ENCODE measurements at places on chromosomes 4 and X.

DNA sequence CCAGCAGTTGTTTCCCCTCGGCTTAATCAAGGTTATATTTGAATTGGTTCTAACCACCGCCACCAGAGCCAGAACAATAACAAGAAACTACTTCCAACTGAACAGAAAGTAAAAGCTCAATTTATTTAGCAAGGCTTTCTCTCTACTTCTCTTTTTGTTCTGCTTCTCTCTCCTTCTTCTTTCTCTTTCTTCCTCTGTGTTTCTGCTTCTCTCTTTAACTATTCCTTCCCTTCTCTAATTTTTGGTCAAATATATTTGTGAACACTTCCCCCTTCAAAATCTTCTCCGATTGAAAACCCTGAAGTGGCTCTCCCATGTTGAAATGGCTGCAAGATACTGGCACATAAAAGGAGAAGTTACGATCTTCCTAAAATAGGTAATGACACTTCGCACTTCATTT is 1195.9 kb upstream of the PRKX start:
- DNase-seq, result no peak

DNA sequence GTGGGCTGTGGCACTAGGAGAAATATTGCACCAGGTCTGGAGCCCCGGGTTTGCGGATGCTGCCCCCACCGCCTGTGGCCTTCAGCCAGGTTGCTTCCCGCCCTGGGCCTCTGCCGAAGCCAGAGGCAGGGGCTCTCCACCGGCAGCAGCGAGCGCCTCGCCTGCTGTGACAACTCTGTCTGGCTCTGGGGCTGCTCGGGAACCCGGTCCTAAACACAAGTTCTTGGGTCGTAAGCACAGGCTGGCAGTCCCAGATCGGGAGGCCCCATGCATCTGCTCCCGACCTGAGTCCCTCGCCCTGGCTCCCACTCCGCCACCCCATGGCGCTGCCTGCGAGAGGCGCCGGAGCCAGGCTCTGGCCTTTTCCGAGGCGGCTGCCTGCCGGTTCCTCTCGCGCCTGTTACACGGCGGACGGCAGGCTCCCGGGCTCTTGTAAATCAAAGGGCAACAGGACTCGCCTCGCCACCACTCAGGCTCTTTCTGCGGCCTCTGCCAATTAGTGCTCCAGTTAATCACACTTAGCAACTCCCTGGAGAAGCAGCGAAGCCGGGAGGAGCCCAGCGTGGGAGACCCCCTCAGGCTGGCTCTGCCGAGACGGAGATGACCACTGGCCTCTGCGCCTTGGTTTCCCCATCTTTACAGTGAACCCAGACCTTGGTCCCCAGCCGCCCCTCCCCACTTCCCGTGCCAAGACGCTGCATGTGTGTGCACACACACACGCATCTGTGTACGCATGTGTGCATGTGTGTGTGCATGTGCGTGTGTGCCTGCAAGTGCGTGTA is 109.2 kb downstream of the DCTD start:
- no peak for DNase-seq

DNA sequence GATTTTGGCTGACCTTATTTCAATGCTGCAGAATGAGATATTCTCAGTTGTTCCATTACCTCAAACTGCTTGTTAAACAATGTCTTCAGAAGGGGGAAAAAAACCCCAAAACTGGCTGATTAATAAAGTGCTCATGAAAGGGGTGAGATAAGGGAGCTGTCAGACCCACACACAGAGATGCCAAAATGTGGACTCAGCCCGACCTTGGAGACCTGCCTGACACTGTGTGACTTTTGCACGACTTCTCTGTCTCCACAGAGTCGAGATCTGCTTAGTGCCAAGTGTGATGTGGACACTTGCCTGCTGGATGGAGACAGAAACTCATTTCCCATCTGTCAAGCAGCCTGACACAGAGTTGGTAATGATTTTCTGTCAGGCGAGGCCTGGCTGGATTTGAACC is 31.5 kb downstream of the REELD1 start:
- no peak for DNase-seq

DNA sequence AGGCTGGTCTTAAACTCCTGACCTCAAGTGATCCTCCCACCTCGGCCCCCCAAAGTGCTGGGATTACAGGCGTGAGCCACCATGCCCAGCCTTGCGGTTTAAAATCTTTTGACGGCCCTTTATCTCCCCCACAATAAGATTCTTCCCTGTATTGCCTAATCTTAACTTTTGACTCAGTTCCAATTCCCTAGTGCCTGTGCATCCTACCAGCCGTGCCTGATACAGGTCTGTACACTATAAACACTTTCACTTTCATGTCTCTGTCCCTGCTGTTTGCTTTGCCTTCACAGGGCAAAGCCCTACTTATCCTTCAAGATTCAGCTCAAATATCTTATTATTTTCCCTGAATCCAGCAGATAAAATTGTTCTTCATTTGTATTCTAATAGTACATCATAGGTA is 74.6 kb downstream of the WDR44 start:
- no peak for DNase-seq

DNA sequence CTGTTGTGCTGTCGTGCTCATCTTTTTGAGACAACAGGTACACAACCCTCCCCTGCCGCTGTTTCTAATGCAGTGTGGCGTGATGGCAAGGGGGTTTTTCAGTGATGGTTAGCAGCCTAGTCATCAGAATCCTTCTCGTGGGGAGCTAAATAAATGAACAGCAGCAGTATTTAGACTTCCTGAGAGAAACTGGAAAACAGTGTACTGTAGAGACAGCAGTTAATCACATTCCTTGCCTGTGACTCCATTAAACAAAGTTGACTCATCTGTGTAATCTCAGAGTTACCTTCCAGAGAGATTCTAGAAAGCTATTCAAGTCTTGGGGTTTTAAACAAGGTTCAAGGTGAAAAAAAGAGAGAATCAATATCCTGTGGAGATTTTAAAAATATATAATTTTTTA is 1753.2 kb upstream of the PCDH7 start:
- no peak for DNase-seq

DNA sequence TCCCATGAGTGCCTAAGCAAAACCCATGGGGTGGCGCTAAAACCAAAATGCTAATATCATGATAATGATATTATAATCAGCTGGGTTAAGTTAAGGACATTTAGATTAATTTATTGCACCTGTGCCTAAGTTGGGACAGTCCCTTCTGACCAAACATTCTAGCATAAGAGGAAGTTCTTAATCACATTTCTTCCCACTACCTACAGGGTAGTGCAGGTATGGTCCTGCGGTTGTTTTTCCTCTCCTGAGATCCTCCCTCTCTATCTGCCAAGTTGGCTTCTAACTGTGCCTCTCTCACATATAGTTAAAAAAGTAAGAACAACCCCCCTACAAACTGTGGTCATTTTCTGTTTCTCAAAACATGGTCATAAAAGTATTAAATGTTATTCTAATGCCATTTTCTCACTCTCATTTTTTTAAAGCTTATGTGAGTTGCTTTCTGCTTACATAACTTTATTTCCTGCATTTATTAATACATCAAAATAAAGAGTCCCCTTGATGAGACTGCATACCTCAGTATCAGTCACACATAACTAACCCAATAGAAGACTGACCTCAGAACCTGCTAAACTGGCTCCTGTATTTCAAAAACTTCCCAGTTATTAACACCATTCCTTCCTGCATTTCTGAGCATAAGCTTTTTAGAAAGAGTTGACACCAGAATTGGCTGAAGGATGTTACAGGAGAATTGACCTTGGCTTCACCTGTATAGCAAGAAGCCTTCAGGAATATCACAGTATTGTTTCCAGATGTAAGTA is 1332.5 kb downstream of the FSTL5 start:
- DNase-seq, result no peak

- no peak for DNase-seq
Measured at GRCh38 chrX:133583825-133584224, 168.5 kb upstream of the GPC4 start.

- no peak for DNase-seq
Measured at GRCh38 chr4:61872983-61873382, 672.9 kb downstream of the ADGRL3 start.

GRCh38 chr4:128380306-128380705 is 92.7 kb upstream of the PGRMC2 start:
- DNase-seq, result no peak

DNA sequence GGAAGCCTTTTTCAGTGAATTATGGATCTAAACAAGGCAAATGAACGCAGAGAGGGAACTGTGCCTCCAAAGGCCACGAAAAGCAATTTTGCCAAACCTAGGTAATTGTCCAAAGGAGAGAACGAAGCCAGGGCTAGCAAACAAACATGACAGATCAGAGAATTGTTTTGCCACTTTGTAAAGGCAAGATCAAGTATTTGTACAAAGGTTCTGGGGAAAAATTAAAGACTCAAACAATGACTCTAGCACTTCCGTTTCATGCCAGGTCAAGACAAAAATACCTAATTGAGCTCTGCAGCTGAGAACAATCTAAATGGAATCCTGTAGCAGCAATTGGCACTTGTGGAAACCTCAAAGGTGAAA is 8.5 kb downstream of the RBM47 start:
- no peak for DNase-seq

DNA sequence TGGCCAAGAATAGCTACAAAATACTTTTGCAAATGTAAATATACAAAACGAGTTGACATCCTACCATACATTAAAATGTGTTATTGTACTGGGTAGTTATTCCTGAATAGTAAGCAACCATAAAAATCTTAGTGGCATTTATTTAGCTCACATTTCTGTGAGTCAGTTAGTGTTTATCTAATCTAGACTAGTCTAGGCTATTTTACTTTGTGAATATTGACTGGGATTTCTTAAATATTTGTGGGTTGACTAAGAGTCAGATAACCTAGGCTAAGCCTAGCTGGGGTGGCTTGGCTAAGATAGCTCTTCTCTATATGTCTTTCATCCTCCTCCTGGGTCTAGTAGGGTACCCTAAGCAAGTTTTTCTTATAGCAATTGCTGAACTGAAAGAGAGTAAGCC is 543.8 kb upstream of the DIAPH2 start:
- no peak for DNase-seq

DNA sequence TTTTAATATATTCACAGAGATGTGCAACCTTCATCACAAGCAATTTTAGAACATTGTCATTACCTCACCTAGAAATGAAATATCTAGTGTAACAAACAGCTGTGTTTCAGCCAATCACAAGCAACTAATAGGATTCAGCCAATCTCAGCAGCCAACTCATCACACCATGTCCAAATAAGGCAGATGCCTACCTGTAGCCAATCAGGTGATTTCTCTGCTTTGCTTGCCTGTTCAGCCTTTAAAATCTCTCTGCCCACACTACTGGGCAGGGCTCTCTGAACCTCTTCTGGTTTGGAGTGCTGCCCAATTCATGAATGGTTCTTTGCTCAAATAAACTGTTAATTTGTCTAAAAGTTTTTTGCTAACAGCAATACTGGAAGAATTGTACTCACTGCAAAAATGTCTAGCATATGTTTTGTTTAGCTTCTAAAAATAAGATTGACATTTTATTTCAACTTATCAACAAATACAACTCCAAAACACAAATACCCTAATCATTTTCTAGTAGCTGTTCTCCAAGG is 52.4 kb upstream of the IGFBP7 start:
- DNase-seq, result no peak

DNA sequence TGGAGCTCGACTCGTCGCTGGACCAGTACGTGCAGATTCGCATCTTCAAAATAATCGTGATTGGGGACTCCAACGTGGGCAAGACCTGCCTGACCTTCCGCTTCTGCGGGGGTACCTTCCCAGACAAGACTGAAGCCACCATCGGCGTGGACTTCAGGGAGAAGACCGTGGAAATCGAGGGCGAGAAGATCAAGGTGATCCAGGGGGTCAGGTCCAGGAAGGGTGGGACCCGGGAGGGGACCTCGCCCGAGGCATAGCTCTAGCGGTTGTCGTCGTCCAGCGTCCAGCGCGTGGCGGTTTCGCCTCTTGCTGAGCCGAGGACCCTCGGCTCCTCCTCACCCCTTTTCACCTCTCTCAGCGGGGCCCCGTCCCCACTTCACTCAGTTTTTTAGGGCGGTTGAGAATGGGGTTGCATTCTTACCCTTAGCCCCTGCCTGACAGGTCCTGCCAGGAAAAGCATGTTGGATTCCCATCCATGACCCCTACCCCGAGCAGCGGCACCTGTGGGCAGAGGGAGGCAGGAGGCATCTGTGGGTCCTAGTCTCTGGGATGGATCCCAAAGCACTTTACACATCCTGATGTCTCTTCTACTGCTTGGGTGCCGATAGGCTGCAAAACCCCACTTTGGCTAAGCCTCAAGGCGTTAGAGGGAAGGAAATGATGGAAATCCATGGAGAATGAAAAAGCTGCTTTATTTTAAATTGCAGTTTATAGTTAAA is 524 bp downstream of the RAB33A start:
- no peak for DNase-seq

DNA sequence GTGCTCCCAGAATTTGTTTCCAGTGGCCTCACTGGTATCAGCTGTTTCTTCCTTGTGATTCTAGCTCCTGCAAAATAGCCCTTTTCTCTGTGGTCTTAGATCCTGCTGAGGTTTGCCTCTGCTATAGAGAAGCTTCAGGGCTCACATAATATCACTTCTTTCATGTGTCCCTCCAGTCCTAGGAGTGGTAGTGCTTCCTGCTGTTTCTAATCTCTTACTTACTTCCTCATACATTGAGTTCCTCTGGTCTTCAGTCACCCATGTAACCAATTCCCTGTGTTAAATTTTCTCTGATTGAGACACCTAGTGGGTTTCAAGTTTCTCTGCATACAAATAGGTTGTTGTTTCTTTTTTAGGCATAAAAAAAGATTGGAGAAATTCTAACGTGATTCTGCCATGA is 1567.9 kb downstream of the ARAP2 start:
- no peak for DNase-seq

GRCh38 chrX:53160297-53160983 is 64.6 kb downstream of the KDM5C start:
- DNase-seq, result no peak

DNA sequence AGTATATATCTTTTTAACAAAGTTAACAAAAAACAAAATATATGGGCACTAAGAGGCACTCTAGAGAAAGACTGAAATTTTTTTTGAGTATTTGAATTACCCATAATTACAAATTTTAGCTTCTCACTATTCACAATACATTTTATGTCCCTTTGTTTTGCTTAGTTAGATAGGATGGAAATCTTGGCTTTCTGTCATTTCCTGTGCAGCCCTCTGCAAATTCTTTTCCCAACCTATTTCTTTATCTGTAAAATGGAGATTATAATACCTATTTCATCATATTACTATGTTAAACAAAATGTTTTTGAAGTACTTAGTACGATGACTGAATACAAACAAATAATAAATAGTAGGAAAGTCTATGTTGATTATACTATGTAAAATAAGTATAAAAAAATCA is 710.0 kb downstream of the CCSER1 start:
- DNase-seq, result no peak

GRCh38 chr4:41079881-41080560 is 134.3 kb downstream of the APBB2 start:
- DNase-seq, result no peak

DNA sequence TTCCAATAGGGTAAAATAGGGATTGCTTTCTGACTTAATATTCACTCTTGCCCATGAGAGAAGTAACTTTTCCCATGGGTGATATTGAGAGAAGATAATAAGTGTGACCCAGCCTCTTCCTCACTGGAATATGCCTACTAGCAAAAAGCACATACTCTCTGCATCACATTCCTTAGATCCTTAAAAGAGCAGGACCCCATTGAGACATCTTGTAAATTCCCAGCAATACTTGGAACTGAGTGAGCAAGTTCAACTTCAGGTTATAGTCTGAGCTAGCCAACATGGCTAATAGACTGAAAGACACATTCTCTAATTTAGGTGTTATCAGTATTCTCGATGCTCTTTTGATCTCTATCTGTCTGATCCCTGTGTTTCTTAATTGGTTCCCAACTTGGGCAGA is 1372.3 kb downstream of the STIM2 start:
- DNase-seq, result no peak
